SK-MEL-5 (cell line): ENCODE measurements at places on chromosomes 16 and 17. TPM values are rescaled to one million over a fixed set of nuclear protein-coding genes. Genes with fewer than 3 reads are reported as not detected.
A peak's percentile ranks its signal among the peaks of the same experiment; 100 is the strongest.

ZFP3 gene
- 0.19 TPM in 1 of 2 replicates, not detected in the other for total RNA-seq

POLDIP2 gene
- 135 and 143 TPM in 2 replicates for total RNA-seq

ACSM2A gene
- not detected in 2 replicates for total RNA-seq

CCL7 gene
- total RNA-seq, result not detected in 2 replicates

SOX9 gene
- 2.2 and 2.3 TPM in 2 replicates for total RNA-seq

DNA sequence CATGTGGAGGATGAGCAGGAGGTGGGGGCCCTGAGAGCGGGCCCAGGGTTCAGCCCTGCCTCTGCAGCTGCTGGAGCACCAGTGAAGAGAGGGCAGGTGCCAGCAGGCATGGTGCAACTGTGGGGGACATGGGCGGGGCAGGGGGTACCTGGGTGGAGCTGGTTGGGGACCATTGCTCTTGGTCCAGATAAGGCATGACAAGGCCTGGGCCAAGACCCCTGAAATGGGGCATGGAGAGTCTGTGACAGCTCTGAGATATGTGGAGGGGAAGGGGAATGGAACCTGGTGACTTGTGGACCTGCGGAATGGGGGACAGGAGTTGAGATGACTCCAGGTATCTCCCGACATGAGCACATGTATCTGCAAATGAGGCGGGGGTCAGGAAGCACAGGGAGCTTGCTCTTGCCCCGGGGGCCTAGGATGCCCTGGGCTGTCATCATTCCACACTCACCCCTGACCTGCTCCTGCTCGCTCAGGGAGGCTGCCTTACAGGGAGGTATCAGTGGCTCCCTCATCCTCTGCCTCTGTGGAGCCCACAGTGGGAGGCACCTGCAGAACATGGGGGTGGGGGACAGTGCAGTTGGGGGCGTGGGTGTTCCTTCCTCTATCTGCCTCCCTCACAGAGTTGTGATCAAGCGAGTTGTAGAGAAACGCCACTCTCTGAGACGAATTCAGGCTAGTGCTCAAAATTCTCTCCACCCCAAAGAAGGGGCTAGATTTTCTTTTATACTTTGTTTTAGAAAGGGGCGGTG is 40.2 kb downstream of the TMEM235 start:
- no peak for DNase-seq

DNA sequence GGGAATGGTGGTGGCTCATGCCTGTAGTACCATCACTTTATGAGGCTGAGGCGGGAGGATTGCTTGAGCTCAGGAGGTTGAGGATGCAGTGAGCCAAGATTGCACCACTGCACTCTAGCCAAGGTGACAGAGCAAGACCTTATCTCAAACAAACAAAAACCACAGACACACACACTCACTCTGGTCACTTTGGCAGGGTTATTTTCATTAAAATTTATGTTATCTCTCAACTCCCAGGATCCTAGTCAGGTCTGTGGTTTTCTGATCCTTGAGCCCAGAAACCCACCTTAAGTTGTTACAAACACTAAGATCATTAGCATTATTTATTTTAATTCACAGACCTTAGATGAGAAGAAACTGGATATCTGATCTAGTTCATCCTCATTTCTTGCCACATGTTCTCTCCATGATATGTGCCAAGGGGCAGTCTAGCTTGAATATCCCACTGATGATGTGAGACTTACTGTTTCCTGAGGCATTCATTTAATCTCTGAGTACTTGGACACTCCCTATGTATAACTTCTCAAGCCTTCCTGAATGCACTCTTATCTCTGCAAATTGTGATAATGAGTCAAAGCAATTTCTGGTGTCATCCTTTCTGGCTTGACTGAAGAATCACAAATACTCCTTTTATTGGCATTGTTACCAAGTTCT is 9.6 kb downstream of the ABHD15 start:
- DNase-seq, result no peak

- DNase-seq, result no peak
Observed at GRCh38 chr17:69761011-69761410, 314.0 kb upstream of the KCNJ16 start.

DNA sequence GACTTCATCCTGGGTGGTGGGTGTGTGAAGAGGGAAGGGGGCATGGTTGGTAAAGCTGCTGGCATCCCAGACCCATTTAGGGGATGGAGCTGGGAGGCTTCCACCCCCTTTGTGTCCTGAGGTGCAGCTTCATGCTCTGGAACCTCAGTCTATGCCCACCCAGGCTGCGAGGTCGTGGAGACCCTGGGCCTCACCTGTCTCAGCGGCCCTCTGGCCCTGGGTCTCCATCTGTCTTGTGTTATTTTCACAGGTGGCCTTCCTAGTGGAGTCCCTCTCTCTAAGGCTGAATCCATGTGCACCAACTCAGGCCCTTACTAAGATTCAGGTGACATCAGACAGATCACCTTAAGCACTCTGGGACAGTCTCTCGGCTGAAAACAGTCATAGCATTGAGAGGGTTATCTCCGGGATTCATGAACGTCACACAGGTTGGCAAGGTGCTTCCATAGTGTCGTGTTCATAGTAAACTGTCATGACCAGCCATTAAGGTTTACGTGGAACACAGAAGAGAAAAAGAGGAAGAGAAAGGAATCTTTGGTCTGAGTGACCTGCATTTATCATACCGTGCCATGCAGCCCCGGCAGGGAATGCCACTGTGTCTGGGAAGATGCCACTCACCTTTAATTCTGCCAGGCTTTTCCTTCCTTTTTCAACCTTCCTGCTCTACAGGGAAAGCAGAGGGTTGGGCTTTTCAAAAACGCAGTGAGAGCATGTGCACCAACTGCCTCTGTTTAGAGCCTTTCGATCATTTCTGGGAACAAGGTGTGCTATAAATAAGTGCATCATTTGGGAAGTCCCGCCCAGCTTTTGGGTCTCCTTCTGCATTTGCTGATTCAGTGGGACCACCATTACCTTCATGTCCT is 4.5 kb upstream of the FOXL1 start:
- DNase-seq, result no peak

DNA sequence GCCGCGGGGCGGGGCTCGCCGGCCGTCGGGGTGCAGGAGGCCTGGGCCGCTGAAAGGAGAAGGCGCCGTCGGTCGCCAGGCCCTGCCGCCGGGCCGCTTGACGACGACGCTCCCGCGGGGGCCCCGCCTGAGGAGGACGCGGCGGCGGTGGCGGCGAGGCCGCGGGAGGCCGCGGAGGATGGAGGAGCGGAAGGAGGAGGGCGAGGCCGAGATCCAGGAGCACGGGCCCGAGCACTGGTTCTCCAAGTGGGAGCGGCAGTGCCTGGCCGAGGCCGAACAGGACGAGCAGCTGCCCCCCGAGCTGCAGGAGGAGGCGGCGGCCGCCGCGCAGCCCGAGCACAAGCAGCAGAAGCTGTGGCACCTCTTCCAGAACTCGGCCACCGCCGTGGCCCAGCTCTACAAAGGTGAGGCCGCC is 430 bp downstream of the HAPSTR1 start:
- no peak for DNase-seq

GRCh38 chr16:57178196-57178595 is 7.6 kb downstream of the PSME3IP1 start:
- DNase-seq, result no peak

DNA sequence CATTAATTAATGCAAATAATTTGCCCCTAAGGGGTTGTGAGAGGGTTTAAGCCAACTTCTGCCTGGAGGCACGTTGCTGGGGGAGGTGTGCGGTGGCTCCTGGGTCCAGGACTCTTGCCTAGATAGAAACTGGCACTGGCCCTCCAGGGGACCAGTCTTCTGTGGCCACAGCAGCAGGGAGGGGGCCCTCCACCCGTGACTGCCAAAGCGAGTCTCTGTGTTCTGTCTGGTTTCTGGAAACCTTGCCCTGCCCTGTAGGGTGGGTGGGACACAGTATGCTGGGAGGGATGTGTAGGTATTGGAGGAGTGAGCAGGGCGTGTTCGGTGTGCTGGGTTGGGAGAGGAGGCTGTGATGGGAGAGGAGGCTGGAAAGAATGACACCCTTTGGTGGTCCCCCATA is 78.8 kb downstream of the TBC1D16 start:
- peak; percentile 42 for DNase-seq

DNA sequence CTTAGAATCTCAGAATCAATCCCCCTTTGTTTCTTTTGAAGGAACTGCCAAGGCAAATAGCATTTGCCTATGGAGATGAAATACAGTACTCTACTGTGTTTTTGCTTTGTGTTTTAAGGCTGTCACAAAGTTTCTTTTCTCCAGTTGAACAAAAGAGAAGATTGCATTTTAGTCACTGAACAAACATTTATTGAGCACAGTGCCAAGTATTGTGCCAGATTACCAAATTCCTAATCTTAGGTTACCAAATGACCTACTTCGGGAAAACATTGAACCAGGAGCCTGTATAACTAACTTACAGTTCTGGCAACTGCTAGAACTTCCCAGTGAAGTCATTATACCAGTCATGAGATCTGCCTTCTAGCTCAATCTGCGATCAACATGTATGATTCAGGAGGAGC is 3.0 kb upstream of the UBB start:
- DNase-seq, result peak; percentile 98

DNA sequence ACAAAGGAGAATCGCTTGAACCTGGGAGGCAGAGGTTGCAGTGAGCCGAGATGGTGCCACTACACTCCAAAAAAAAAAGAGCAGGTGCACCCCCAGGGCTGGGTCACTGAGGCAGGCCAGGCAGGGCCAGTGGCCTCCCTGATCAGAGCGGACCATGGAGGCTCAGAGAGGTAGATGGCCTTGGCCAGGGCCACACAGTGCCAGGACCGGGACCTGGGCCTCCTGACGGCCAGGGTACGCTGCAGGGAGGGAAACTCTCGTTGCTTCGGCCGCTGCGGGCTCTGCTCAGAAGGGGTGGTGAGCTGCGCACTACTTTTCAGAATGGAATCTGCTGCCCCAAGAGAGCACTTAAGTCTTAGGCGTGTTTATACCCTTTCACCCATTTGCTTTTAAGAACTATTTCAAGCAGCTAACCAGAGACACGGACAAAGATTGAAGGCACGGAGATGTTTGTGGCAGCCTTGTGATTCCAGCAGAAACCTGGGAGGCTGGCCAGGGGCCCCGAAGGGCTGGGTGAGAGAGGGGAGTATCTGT is 17.1 kb downstream of the MYO1C start:
- DNase-seq, result no peak
